ENCODE measurements at places on chromosomes 2 and 18.
A peak's percentile ranks its signal among the peaks of the same experiment; 100 is the strongest.

DNA sequence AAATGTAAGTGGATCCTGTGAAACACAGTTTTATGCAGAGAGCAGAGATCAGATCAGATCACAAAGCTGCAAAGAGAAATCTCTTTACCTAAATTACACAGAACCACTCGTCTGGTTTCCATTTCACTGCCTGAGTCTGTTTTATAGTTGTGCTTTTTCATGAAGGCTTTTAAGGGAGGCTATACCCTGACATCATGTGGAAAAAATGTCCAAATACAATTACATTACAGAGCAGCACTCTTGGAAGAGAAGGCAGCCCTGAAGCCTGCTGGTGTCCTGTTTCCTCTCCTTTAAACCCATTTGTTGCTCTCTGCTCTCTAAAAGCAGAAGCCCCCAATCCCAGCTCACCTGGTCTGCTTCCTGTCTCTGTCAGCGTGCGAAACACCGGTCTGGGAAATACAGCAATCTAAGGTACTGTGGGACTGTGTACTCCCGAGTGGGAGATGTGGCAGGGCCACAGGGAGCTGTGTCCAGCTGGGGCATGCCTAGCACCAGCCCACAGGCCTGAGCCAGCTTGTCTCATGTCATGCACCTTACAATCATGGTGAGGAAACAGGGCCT, 24.8 kb upstream of the ZFP36L2 start:
- DNase-seq, result no peak

DNA sequence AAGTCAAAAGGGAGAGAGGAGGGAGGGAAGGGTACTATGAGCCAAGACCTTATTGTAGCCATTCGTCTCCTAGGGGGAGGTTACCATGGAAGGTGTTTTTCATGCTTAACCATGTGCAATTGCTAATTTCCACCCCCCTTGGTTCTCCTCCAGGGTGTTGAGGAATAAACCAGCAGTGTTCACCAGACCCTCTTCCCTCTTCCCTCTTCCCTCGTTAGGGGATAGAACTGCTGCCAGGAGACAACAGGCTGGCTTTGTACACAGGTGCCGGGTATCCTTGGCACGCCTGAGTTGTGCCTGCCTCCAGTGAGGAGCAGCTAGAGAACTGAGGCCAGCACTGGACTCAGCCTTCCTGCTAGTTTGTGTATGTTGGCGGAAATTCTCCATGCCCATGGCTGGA, 41.1 kb upstream of the ARL5A start:
- no peak for DNase-seq

GRCh38 chr2:181177376-181177775, 197.0 kb downstream of the UBE2E3 start:
- no peak for DNase-seq

DNA sequence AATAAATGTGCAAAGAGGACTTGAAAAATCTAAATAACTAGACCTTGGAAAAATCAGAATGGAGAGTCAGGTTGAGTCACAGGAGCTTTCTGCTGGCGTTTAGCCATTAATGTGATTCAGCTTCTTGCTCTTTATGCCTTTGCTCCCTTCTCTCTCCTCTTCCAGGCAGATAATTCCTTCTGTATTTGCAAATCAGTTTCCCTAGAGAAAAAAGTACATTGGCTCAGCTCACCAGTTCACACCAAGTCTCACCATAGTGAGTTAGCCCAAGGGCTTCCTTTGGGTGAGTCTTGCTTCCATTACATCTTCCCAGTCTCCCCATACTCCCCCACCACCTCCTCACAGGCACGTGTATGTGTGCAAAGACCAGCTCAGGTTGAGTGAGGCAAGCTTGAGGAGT, 73.6 kb downstream of the CYBRD1 start:
- no peak for DNase-seq

- no peak for DNase-seq
Observed at GRCh38 chr18:25225151-25225550, 126.8 kb downstream of the ZNF521 start.

GRCh38 chr2:108633409-108633808, 85.9 kb upstream of the RANBP2 start:
- DNase-seq, result no peak

DNA sequence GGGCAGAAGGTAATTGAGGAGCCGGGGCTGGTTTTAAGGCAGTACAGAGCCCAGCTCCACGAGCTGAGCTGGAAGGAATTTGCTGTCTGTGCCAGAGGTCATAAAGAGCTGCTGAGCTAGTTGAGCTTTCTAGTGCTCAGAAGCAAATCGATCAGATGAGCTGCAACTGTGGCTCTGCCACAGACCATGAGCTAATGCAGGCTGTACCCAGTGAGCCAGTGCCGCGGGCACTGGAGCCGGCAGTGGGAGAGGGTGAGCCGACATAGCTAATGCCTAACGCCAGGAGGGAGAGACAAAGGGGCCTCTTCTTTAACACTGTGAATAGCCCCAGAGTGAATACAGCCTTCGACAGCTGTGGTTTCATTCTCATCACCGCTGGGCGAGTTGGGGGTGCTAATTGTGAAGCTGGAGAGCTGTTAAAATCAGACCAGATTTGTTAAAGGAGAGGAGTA, 410.1 kb upstream of the TCF4 start:
- DNase-seq, result peak; percentile 30

DNA sequence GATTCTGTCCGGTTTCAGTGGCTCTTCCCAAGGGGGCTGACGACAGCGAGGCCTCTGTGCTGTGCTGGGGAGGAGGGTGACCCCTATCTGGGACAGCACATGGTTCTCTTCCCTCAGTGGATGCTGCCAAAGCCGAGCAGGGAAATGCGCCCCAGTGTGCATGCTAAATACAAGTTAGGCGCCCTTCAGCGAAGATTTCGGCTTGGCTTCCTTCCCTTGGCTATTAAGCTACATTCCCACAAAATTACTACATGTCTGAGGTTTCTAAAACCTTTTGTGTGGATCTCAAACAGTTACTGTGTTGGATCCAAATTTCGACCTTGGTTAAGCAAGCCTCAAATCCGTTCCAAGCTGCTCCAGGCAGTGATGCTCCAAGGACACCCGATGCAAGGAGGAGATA, 440.3 kb downstream of the NRXN1 start:
- peak; percentile 12 for DNase-seq

- DNase-seq, result no peak
Observed at GRCh38 chr2:174969091-174969734, 36.0 kb downstream of the CHN1 start.

DNA sequence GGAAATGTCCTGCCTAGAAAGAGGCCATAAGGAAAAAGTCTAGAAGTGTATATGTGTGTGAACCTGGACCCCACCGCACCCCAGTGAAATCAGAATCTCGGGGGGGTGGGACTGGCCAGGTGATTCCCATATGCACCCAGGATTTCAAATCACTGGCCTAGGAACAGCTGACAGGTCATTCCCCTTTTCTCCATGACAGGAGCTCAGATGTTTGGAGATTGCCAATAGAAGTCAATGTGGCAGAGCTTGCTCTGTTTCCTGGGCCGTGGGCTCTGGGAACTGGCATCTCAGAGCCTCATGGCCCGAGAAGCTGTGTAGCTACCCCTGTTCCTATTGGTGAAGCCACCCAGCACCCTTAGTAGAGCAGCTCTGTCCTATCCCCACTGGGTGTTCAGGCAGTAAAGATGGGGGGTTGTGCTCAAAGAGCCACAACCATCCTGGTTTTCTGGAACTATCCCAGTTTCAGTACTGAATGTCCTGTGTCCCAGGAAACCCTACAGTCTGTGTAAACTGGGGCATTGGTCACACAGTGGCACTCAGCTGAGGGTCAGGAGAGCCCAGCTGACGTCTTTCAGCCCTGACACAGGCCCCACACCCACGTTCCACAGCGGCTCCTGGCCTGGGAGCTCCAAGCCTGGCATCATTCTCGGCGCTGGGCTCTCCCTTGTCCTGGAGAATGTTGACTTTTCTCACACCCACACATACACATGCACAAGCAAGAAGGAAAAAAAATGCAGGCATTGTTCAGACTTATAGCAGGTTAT, 18.9 kb downstream of the GNLY start:
- peak; percentile 83 for DNase-seq

GRCh38 chr18:49910986-49911385, 97.7 kb upstream of the ACAA2 start:
- no peak for DNase-seq

DNA sequence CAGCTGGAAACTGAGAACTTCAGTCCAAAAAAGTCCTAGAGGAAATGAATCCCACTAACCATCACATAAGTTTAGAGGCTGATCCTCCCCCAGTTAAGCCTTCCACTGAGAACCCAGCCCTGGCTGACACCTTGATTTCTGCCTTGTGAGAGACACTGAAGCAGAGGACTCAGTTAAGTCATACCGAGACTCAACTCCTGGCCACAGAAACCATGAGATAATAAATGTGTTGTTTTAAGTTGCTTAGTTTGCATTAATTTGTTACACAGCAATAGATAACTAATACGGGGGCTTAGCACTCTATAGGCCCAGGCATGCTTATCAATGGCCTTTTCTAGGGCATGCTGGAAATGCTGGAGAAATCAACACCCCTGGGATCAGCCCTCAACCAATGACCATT, 3.4 kb upstream of the ADD2 start:
- no peak for DNase-seq

DNA sequence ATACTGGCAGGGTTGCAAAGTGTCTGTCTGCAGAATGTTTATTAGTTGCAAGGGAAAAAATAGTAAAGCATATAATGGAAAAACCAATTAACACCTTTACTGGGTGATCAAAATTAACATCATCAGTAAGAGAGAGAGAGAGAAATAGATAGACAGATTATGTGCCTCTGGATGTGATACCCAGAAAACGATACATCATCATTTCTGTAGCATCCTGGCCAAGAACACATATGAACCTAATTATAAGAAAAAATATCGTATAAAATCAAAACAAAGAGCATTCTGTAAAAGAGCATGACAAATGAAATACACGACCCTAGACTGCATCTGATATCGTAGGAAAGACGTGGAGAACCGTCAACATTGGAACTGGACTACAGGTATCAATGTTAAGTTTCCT, 64.6 kb downstream of the SMC6 start:
- no peak for DNase-seq

DNA sequence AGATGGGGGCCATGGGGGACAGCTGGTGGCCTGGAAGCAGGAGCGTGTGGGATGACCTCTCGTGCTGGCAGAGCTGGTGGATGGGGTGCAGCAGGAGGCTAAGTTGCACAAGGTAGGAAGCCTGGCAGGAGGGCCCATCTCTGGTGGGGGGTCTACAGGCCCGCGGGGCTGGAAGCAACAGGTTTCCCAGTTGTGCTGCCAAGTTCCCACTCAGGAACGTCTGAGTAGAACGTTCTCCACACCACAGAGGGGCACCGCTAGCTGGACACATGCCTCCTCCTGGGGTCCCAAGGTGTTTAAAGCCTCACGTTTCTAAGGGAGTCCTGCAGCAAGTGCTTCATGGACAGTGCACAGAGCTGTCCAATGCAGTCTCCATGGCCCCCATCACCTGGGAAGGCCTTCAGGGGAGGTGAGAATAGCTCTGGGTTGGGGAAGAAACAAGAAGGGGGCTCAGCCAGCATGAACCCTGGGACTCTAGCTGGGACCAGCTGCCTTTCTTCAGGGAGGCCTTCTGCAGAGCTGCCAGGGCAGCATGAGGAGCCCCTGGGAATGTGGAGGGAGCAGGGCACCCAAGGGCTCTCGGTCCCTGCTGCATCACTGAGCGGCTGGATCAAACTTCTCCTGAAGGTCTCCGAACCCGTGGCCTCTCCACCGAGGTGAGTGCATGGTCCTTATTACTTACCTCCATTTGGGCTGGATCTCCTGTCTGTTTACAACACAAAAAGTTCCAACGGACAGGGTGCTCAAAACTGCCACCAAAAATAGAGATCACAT, 80.0 kb downstream of the TWIST2 start:
- DNase-seq, result peak; percentile 1

DNA sequence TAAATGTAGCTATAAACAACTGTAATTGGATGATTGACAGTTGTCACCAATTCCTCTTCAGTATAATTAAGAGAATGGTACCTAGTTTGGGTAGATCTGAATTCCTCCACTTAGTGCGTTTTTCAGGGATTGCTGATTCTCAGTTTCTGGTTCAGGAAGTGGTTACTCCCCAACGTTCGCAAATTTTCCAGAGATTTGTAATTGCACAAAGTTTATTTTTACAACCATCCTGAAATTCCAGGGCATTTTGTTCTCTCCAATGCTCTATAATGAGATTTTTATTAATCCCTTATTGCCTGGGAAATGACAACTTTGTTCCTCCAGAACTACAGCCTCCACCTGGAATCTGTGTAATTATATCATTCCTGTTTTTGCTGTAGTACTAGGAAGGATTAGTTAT, 710.6 kb upstream of the ZEB2 start:
- no peak for DNase-seq

DNA sequence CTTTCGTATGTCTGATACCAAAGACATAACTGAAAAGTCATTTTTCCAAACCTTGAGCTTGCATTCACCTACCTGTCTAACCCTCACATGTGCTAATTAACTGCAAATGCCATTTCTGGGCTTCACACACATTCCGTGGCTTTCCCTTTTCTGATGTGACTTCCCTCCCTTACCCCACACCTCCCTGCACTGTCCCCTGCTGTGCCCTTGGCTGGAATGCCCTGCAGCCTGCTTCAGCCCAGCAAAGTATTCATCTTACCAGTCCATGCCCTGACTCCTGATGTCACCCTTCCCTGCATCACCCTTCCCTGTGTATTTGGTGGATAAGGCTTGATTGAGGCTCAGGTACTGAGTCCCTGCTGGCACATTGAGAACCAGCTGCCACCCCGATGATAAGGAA, 12.2 kb downstream of the RETSAT start:
- no peak for DNase-seq

- DNase-seq, result no peak
Observed at GRCh38 chr2:42618116-42618515, 49.7 kb downstream of the MTA3 start.

DNA sequence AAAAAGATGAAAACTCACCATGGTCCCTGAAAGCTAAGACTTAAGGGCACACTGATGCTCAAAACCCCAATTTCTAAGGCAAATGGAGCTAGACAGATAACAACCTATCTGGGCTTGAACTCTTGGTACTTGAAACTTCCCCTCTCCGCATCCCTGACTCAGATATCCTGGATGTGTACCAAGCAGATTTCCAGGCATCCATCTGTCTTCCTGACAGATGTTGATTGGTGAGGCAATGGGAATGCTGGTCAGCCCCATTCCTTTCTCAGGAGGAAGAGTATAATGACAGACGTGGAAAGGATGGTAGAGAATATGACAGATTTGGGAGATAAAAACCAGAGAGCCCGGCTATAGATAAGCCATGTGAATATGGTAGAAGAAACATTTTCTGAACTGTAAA, 69.2 kb downstream of the ADD2 start:
- no peak for DNase-seq

DNA sequence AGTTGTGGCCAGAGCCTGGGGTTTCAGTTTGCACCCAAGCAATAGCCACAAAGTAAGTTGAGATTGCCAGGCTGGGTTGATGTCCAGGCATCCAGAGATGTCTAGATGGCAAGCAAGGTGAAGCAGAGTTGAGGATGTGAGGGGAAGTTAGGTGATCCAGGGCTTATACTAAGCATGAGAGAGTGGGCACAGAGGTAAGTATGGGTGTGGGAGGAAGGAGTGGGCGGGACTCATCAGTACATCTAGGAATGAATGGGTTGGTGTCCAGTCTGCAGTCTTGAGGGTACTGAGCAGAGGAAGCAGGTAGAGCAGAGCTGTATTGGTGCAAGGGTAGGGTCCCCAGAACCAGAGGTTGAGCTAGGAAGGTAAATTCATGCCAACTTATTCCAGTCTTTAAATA, 1.5 kb downstream of the SEMA4F start:
- no peak for DNase-seq

All from body of pancreas (tissue), 4 donors.